ENCODE measurements at places on chromosomes 2 and 18.

- no peak for DNase-seq
These were observed 22.1 kb downstream of the TNP1 start for GRCh38 chr2:216837740-216838139.

DNA sequence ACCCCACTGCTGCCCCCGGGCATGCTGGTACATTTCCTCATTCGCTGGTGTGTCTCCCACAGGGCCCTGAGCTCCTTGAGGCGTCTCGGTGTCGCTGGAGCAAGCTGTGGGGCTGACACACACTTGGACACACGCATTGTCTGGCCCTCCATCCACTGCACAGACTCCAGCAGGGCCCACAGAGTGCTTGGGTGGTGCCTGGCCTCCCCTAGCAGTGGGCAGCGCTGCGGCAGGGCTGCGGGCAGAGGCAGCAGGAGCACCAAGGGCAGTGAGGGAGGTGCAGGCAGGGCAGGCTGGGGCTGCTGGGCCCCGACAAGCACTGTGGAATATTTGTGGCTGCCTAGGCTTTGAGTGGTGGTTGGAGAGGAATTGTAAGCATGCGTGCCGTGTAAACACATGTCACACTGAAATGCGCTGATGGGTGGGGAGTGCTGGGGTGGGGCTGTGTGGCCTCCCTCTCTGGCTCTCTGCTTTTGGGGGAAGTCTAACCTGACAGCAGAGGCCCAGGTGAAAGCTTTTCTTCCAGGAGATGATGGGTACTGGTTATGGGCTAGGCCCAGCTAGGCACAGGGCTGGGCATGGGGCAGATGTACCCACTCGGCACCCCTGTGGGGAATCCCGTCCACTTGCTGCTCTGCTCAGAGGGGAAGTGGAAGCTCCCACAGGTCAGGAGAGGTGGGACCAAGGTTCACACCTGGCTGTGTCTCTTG lies 55.5 kb upstream of the HS6ST1 start:
- DNase-seq, result no peak

- DNase-seq, result no peak
These were observed 25.5 kb downstream of the SLC4A5 start for GRCh38 chr2:74317701-74318100.

GRCh38 chr2:113980946-113981345 lies 91.1 kb downstream of the ACTR3 start:
- no peak for DNase-seq

- DNase-seq, result no peak
These were observed 63.2 kb downstream of the SCG2 start for GRCh38 chr2:223538920-223539440.

GRCh38 chr2:115386465-115386864 lies 944.0 kb downstream of the DPP10 start:
- no peak for DNase-seq

GRCh38 chr2:105470979-105471378 lies 72.1 kb upstream of the FHL2 start:
- DNase-seq, result no peak

DNA sequence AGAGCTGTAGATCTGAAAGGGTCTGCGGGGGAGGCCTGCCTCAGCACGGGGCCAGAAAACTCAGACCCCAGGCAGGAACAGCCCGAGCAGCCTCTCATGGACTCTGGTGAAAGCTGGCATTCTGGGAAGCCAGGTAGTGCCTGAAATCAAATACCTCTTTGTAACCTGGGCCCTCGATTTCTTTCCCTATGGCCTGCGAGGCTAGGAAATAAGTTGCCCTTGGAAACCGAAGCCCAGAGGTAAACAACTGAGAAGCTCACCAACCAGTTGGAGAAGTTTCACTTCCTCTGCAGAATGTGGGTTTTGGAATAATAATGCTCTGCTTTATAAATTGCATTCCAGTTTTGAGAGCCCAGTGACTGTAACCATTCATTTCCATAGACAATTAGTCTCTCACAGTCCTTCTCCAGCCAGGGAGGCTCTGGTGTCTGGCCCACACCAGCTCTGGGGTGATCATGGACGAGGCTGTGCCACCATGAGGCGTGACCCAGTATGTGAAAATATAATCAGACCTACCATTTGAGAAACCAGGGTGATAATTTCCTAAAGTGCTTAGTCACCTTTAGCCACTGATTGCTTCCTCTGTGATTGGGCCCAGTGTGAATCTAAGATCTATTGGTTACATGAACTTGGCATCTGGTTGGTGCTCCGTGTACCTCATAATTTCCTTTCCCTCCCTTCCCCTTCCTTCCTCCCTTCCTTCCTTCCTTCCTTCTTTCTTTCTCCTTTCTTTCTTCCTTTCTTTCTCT lies 133.1 kb upstream of the PELI1 start:
- no peak for DNase-seq

All from activated naive CD4-positive, alpha-beta T cell treated with Interleukin-2 at 50 U/mL for 16 hours (primary cell).